Calu3 (cell line): ENCODE measurements at places on chromosomes 2 and 18.

DNA sequence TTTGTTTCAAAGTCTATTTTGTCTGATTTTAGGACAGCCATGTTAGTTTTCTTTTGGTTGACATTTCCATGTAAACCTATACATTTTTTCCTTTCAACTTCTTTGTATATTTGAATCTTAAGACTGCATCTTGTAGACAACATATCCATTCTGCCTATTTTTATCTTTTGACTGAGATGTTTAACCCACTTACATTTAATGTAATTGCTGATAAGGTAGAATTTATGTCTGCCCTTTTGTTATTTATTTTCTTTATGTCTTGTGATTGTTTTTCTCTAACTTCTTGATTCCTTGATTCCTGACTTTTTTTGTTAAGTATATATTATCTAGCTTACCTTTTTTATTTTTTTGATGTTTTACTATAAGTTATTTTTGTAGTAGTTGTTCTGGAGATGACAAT is 542.5 kb downstream of the SUCLG1 start:
- DNase-seq = no peak

GRCh38 chr18:44453505-44453904 is 227.2 kb upstream of the SETBP1 start:
- DNase-seq = no peak

DNA sequence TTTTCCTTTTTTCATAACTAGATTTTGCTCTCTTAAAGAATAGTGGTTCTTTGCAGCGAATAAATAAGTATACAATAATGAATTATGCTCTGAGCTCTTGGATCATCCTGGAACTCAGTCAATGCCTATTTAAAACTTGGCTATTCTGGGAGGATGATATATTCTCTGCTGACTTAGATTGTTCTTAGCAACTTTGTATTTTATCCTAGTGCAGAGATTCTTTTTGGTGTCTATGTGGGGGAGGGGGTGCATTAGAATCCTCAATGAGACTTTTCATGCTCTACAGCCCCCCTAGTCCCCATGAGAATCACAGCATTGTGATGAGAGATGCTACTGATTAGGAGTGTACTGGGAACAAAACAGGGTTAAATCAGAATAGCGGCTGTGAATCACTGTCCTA is 8.8 kb upstream of the FAM98A start:
- no peak for DNase-seq

- DNase-seq = no peak
Measured at GRCh38 chr18:3631887-3632286, 181.9 kb downstream of the TGIF1 start.

- no peak for DNase-seq
Measured at GRCh38 chr2:57878171-57878865, 168.3 kb upstream of the VRK2 start.
